Type B pancreatic cell (in vitro differentiated cells): ENCODE measurements at places on chromosomes 16 and 17. TPM values are rescaled to one million over a fixed set of nuclear protein-coding genes. Genes with fewer than 3 reads are reported as not detected.

DNA sequence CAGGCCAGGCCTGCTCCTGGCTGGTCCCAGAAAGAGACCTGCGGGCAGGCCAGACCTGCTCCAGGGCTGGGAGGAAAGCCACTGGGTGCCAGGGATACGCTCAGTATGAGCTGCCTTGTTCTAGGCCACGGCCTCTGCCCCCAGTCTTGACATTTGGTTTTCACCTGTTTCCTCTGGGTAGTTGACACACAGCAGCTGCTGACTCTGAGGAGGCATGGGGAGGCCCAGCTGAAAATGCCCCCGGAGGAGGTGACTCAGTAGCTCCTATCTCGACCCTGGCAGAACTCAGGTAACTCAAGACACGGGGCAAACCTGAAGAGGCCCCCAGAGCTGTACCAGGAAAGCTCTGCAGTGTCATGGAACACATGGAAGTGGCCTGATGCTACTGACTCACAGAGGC lies 13.9 kb upstream of the ADGRG1 start:
- H3K4me1 ChIP-seq: peaks cover 15% of the 10 kb centered on the region
- no peak overlapping the region for H3K4me3 ChIP-seq
- no peak for DNase-seq
- no peaks in the 10 kb centered on the region for H3K27me3 ChIP-seq

DNA sequence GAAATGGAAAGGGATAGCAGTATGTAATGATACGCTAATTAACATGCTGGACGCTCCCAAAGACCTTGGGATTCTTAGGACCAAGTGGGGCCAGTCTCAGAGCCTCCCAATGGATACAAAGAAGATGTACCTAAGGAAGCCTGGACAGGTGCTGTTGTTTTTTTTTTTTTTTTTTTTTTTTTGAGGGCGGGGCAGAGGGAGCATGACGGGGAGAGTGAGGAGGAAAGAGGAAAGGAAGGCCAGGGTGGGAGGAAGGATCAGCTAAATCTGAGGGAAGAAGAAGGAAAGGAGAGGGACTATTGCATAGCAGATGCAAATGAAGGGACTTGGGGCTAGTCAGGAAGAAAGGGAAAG lies 2.5 kb downstream of the VAMP2 start:
- DNase-seq: no peak
- no peaks in the 10 kb centered on the region for H3K27me3 ChIP-seq
- H3K27ac ChIP-seq: peak overlapping the region; percentile 40
- peaks cover 20% of the 10 kb centered on the region for H3K4me1 ChIP-seq

DNA sequence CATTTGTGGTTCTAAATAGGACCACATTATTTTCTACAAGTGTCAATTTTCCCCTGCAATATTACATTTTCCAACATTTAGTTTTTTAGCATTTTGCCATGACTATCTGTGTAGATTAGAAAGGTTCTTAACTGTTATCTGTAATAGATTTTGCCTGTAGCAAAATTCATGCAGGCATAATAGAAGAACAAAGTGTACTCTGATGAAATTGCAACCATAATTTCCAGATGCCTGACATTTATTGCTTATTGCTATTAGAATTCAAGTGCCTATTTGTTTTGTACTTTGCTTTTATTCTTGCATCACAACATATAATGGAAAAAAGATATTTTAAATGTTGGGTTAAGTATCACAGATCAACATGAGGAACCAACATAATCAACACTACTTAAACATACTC lies 337.7 kb downstream of the TOX3 start:
- no peaks in the 10 kb centered on the region for H3K36me3 ChIP-seq
- H3K27me3 ChIP-seq: peaks cover 13% of the 10 kb centered on the region
- no peak overlapping the region for H3K4me3 ChIP-seq
- no peak overlapping the region for H3K27ac ChIP-seq
- H3K4me1 ChIP-seq: peaks cover 3% of the 10 kb centered on the region

DNA sequence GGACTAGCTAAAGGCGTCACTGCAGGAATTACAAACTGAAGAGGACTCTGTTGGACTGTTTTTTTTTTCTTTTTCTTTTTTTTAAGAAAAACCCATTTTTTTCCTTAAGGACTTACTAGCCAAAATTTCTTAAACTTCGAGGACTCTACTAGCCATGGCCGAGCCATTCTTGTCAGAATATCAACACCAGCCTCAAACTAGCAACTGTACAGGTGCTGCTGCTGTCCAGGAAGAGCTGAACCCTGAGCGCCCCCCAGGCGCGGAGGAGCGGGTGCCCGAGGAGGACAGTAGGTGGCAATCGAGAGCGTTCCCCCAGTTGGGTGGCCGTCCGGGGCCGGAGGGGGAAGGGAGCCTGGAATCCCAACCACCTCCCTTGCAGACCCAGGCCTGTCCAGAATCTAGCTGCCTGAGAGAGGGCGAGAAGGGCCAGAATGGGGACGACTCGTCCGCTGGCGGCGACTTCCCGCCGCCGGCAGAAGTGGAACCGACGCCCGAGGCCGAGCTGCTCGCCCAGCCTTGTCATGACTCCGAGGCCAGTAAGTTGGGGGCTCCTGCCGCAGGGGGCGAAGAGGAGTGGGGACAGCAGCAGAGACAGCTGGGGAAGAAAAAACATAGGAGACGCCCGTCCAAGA lies 878 bp downstream of the HEXIM1 start:
- H3K36me3 ChIP-seq: peaks cover 4% of the 10 kb centered on the region
- H3K4me3 ChIP-seq: peak overlapping the region; percentile 93
- H3K27ac ChIP-seq: peak overlapping the region; percentile 100
- peaks cover 40% of the 10 kb centered on the region for H3K4me1 ChIP-seq
- DNase-seq: peak; percentile 87

DNA sequence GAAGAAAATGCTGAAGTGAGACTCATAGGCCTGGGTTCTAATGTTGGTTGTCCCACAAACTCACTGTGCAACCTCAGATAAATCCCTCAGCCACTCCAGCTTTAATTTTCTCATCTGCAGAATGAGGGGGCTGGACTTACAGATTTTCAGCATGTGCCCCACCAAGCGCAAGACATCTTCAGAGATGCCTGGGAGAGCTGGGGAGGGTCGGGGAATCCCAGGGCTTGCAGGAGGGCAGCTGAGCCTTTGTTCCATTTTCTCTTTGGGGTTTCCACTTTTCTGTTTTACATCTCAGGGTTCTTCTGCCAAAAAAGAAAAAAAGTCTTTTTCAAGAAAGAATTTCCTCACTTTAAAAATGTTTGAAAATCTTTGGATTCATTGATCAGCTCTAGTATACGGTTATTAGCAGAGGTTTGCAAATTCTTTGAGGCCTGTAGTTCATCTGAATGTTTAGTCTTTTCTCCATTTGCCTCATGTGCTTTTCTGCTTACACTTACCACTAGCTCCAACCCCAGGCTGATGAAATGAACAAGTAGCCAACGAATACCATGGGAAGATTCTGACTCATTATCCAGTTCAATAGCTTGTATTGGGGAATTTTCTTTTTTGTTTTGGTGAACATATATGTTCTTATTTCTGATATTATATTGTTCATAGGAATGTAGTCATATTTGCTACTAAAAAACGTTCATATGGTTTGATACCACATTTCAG lies 56.4 kb downstream of the CHD9 start:
- H3K27ac ChIP-seq: no peak overlapping the region
- H3K4me1 ChIP-seq: peaks cover 8% of the 10 kb centered on the region
- H3K36me3 ChIP-seq: no peaks in the 10 kb centered on the region
- H3K4me3 ChIP-seq: no peak overlapping the region

- H3K27me3 ChIP-seq: peaks cover 28% of the 10 kb centered on the region
- DNase-seq: no peak
- H3K4me3 ChIP-seq: no peak overlapping the region
- H3K36me3 ChIP-seq: no peaks in the 10 kb centered on the region
Measured at GRCh38 chr17:72025113-72025512, 95.7 kb upstream of the SOX9 start.

PDP2 gene
- 16.1 and 18.5 TPM in 2 replicates for total RNA-seq

GRCh38 chr17:68199837-68200688 lies 47.8 kb upstream of the AMZ2 start:
- DNase-seq: peak; percentile 65
- H3K4me1 ChIP-seq: peaks cover 10% of the 10 kb centered on the region
- H3K4me3 ChIP-seq: peak overlapping the region; percentile 68
- H3K27me3 ChIP-seq: peaks cover 74% of the 10 kb centered on the region
- no peaks in the 10 kb centered on the region for H3K36me3 ChIP-seq

TTYH2 gene
- total RNA-seq: 2.2 and 12.4 TPM in 2 replicates

DNA sequence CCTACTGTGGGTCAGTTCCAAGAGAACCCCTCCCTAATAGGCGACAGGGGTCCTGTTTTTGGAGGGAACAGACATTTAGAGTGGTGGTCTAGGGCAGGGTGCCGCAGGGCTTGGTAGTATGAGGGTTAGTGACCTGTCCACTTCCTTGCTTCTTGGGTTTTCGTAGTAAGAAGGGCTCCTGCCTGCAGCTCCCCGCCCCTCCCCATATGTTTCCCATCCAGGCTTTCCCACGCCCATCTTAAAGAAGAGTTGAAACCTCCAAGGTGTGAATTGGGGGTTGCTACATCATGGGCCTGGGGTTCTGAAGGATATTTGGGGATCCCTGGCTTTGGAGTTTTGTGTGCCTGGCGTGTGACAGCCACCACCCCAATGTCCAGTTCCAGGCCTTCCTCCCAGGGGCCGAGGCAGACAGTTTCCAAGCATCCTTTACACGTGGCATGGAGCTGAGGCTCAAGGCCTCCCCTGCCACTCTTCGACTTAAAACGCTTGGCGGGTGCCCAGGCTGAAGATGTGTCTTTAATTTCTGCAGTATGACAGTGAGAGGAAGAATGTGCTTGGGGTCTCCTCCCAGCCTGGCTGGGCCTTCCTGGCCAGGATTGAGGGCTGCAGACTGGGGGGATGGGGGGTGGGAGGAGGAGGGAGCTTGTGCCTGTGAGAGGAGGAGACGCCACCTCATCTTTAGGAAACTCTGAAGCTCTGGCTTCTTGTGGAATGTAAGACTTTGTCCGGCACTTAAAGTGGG lies 2.3 kb upstream of the COL1A1 start:
- peaks cover 51% of the 10 kb centered on the region for H3K4me1 ChIP-seq
- H3K27ac ChIP-seq: peak overlapping the region; percentile 36
- H3K36me3 ChIP-seq: no peaks in the 10 kb centered on the region
- DNase-seq: no peak

DNA sequence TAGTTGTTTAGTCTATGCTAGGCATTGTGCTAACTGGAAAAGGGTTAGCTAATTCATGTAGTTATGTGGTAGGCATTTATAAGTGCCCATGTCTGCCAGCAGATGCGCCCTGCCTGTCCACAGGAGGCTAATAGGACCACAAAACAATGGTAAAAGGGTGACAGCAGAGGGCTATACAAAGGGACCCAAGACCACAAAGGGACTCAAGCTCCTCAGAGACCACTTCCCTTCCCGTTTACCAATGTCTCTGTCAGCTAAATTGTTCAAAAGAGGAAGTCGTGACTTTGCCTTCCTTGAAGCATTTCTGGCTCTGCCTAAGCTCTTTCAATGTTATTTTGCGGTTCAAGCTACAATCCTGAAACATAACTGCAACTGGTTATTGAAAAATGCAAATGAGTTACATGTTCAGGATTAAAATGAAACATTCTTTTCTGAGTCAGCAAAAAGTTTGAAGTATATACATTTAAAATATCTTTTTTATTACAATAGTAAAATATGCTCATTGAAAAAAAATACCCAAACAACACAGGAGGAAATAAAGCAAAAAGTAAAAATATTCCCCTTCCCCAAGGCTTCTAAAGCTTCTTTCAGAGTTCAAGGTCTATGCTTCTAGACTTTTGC lies 149.2 kb downstream of the MAF start:
- H3K27me3 ChIP-seq: peaks cover 15% of the 10 kb centered on the region
- H3K4me1 ChIP-seq: no peaks in the 10 kb centered on the region
- no peak overlapping the region for H3K27ac ChIP-seq
- DNase-seq: no peak

DNA sequence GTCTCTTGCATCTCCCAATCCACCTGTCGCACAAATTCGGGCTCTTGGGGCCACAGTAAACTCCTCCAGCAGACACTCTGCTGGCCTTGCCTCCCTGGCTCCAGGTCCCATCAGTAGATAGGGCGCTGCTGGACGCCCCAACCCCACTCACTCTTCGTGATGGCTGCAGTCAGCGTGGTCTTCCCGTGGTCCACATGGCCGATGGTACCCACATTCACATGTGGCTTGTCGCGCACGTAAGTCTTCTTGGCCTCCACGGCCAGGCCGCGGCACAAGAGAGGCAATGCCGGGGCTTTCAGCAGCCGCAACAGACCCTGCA lies 428 bp downstream of the TUFM start:
- peaks cover 11% of the 10 kb centered on the region for H3K36me3 ChIP-seq
- no peak for DNase-seq
- peaks cover 20% of the 10 kb centered on the region for H3K4me1 ChIP-seq
- peak overlapping the region; percentile 98 for H3K4me3 ChIP-seq
- peak overlapping the region; percentile 96 for H3K27ac ChIP-seq

- DNase-seq: no peak
- H3K27me3 ChIP-seq: no peaks in the 10 kb centered on the region
- no peaks in the 10 kb centered on the region for H3K36me3 ChIP-seq
- peaks cover 18% of the 10 kb centered on the region for H3K4me1 ChIP-seq
Measured at GRCh38 chr16:78500659-78501270, 401.3 kb downstream of the WWOX start.

CSNK1D gene
- 176 and 184 TPM in 2 replicates for total RNA-seq

- no peak overlapping the region for H3K4me3 ChIP-seq
- DNase-seq: no peak
- H3K27me3 ChIP-seq: no peaks in the 10 kb centered on the region
- H3K27ac ChIP-seq: no peak overlapping the region
Measured at GRCh38 chr16:20799599-20799998, 6.7 kb downstream of the ERI2 start.

- peaks cover 3% of the 10 kb centered on the region for H3K27me3 ChIP-seq
- peaks cover 8% of the 10 kb centered on the region for H3K36me3 ChIP-seq
- peaks cover 16% of the 10 kb centered on the region for H3K4me1 ChIP-seq
- H3K27ac ChIP-seq: no peak overlapping the region
- H3K4me3 ChIP-seq: no peak overlapping the region
- DNase-seq: no peak
Measured at GRCh38 chr17:69058165-69058564, 2.6 kb downstream of the ABCA9 start.

DNA sequence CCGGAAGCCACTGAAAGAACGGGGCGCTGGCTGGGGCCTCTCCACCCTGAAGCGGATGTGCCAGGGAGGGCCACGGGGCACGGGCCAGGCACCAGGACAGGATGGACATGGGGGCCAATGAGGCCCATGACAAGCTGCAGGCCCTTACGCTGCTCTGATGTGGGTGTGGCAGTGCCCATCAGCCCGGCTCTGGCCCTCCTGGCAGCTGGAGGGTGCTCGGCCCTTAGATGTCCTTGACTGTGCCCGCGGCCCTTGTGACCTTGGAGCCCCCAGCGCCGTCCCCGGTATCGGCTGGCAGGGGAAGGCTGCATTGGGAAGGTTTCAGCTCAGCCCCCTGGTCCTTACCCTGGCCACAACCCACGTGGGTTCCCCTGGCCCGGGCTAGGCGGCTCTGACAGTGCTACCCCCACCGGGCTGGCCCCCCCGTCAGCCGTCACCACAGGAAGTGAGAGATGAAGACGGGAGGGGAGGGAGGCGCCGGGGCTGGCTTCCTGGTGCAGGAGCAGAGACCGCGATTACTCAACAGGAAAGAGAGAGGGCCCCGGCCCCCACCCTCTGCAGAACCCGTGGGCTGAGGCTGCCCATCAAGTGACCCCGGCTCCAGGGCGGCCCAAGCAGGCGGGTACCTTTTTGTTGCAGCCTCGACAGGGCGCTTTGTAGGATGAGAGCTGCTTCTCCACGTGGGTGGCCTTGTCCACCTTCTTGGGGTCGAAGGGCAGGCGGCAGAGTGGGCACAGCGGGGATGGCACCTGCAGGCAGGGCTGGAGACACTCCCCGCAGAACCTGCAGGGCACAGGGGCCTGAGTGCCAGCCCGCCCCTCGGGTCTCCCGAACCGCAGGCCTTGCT lies 5.3 kb downstream of the RNF166 start:
- DNase-seq: no peak
- peaks cover 8% of the 10 kb centered on the region for H3K4me1 ChIP-seq
- H3K27ac ChIP-seq: no peak overlapping the region
- H3K4me3 ChIP-seq: no peak overlapping the region
- no peaks in the 10 kb centered on the region for H3K36me3 ChIP-seq
- H3K27me3 ChIP-seq: no peaks in the 10 kb centered on the region
